Ecto neural progenitor cell (in vitro differentiated cells): ENCODE measurements at places on chromosomes 1 and 21.

- DNase-seq: peak; percentile 84
Measured at GRCh38 chr1:89804642-89805237, 16.1 kb upstream of the LRRC8D start.

- DNase-seq: no peak
Measured at GRCh38 chr1:8202182-8202905, 115.6 kb upstream of the SLC45A1 start.

DNA sequence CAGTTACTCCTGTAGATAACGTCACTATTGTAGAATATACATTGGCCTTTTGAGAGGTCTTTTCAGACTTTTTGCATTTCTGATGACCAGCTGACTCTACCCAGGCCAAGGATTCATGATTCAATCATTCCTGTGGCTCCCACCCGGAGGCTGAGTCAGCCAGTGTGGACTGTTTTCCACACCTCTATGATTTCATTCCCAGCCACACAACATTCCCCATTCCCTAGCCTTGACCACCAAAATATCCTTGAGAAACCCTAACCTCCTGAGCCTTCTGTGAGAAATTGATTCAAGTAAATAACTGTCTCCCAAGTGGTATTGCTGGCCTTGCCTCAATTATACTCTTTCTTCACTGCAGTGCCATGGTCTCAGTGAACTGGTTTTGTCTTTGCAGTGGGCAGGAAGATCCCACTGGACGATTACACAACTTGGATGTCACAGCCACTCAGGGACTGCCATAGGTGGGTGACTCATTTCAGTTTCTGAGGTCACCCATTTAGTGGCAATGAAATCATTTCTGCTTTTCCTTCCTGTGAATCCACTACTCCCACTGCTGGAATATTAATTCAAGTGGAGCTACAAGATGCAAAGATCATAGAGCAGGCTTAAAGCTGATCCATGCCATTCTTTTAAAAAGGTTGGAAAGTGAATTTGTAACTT is 518.6 kb upstream of the ZP4 start:
- no peak for DNase-seq

DNA sequence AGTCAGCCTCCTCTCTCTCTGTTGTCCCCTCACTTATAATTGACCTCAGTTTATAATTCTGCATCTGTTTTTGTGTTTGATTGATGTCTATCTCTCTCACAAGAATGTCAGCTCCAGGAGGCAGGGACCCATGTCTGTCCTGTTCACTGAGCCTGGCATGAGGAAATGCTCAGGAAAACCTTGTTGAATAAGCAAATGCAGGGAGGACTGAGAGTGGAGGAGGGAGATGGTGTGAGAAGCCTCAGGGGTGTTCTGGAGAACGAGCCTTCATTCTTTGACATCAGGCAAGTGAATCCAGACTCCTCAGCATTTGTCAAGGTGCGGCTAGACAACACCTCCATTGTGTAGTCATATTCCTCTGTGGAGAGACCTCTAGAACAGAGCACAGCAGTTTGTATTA is 45.5 kb downstream of the MAN1C1 start:
- DNase-seq: no peak

DNA sequence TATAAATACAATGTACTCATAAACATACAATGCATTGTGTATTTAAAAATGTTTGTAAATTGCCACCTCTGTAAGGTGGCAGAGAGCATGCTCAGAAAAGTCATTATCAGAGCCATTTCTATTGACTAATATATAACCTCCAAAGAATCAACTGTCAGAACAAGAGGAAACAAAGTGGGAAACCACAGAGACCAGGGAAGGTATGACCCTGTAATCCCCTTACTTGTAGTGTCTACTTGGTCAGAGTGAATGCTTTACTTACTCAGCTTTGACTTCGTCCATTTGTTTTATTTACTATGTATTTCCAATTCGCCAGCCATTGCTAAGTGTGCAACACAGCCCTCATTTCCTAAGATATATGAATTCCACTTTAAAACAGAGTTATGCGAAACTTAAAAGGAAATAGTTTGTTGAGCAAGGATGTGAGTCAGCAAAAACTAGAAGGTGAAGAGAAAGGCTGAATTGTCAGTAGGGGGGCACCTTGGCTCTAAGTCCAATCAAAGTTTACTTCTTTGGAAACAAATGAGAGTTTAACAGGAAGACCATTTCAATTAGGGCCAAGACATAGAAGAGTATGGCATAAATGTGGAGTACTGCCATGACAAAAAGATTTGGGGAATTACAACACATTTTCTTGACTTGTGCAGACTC is 671.7 kb upstream of the PTBP2 start:
- no peak for DNase-seq

DNA sequence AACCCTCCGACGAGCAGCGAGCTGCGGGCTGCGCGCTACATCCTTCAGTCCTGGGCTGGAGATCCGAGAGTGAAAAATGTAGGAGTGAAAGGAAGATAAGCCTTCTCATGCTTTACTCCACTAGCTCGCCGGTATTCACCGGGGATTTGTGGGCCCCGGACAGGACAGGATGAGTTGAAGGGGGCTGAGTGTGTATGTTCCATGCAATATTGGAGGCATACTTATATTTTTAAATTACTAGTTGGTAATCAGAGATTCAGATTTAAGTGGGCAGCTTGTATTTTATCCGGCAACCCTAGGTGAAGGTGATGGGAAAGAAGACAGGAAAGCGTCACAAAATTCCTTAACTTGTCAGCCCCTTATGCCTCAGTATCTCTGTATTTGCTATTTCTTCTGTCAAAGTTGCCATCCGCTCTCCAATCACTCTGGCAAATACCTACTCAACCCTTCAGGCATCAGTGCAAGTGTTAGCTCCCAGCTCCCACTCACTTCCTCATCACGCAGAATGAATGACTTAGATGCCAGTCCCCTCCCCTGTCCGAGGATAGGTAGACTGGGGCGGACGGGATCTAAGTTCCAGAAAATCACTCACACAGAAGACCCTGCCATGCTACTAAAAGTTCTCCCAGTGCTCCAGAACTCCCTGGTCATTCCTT is 503 bp upstream of the PIGM start:
- no peak for DNase-seq

GRCh38 chr1:208161656-208162375 is 82.4 kb downstream of the PLXNA2 start:
- DNase-seq: no peak

DNA sequence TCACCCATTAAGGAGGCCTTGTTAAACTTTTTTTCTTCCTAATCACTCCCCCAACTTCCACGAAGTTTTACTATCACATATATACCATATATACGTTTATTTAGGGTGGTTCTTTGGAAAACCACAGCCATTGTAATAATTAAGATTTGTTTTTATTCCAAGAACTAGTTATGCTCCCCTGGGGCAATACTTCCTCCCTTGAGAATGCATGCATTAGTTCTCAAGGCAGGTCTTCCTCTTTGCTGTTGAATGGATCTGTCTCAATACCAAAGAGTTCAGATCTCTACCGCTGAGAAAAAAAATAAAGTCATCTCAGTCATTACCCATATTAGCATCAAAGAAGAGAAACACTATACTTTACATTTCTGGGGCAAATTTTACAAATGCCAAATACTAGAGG is 567.7 kb upstream of the RGS18 start:
- DNase-seq: no peak

- DNase-seq: no peak
Measured at GRCh38 chr21:38930853-38931252, 125.1 kb downstream of the ETS2 start.
